NCI-H2029 (cell line): ENCODE measurements at places on chromosomes 16 and 17.

DNA sequence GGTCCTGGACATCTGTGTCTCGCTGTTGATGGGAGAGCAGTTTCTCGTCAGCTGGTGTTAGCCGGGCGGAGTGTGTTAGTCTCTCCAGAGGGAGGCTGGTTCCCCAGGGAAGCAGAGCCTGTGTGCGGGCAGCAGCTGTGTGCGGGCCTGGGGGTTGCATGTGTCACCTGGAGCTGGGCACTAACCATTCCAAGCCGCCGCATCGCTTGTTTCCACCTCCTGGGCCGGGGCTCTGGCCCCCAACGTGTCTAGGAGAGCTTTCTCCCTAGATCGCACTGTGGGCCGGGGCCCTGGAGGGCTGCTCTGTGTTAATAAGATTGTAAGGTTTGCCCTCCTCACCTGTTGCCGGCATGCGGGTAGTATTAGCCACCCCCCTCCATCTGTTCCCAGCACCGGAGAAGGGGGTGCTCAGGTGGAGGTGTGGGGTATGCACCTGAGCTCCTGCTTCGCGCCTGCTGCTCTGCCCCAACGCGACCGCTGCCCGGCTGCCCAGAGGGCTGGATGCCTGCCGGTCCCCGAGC, 17.9 kb downstream of the GAA start:
- DNase-seq, result no peak

DNA sequence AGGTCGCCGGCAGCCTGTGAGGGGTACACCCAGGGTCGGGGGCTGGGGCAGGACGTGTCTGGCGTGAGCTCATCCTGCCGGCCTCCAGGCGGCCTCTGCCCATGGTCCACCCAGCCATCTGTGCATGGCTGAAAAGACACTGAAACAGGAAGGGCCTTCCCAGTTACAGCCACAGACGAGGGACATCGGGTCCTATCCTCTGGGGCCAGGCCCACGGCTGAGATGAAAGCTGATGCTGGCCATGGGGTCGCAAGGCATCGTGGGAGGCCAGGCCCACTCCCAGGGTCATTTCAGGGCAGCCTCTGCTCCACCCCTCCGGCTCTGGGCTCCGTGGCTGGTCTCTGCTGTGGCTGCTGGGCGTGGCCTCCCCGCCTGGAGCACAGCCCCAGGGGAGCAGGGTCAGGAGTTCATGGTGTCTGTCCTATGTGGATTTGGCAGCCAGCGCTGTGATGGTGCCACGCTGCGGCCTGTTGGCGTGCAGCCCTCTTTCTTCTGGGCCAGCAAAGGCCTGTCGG, 16.6 kb upstream of the ATP6V0C start:
- no peak for DNase-seq

DNA sequence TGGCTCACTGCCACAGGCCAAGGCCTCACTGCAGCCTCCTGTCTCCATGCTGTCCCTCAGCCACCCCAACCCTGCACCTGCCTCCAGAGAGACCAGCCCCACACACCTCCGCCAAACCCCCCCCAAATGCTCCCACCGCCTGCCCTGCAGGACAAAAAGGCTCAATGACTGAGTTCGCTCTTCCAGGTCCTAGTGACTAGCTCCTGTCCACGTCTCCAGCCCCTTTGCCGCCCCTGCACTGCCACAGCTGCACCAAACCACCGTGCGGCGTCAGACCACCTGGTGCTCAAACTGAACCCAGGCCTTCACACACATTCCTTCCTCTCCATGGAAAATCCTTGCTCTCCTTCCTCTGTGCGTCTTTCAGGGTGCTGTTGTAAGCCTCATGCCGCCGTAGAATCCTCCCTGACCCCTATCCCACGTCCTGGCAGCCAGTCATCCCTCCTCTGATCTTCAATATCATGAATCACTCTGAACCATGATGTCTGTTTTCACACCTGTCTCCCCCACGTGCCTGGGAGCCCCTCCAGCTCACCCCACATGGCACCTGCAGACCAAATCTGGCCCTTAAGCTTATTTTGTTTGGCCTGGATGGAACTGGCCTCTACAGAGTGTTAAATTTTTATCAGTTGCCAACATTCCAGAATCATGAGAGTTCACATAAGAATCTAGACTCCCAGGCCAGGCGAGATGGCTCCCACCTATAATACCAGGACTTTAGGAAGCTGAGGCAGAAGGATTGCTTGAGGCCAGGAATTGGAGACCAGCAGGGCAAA, 4.3 kb upstream of the GSG1L start:
- DNase-seq, result no peak

GRCh38 chr17:43740541-43740940, 18.1 kb downstream of the SOST start:
- no peak for DNase-seq

GRCh38 chr16:83685615-83686165, 122.1 kb upstream of the HSBP1 start:
- DNase-seq, result no peak

DNA sequence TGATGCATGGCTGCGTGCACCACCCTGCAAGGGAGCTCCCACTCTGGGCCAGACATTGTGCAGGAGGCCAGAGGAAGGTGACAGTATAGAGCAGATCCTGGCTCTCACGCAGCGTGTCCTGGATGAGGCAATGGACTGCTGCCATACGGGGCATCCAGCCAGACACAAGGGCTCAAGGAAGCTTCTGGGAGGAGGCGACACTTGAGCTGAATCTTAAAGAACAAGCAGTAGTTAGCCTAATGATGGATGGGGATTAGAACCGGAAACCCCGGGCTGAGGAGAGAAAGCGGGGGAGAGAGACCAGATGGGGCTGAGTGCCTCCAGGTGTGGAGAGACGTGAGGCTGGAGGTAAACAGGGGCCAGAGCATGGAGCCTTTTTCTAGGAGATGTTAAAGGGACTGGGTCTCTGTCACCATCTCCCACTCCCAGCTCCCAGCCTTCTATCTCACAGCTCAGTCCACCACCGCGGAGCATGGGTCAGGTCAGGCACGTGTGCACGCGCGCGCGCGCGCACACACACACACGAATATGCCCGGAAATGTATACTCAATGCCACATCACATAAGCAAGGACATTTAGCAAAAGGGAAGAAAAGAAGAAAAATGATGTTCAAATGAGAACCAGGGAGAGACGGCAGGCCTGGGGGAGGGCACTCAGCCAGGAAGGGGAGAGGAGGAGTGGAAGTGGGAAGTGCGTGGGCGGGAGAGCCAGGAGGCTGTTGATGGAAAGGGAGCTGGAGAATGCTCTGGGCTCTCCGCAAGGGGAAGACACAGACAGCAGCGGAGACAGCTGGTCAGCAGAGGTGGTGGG, 46.3 kb downstream of the CCDC42 start:
- DNase-seq, result no peak

DNA sequence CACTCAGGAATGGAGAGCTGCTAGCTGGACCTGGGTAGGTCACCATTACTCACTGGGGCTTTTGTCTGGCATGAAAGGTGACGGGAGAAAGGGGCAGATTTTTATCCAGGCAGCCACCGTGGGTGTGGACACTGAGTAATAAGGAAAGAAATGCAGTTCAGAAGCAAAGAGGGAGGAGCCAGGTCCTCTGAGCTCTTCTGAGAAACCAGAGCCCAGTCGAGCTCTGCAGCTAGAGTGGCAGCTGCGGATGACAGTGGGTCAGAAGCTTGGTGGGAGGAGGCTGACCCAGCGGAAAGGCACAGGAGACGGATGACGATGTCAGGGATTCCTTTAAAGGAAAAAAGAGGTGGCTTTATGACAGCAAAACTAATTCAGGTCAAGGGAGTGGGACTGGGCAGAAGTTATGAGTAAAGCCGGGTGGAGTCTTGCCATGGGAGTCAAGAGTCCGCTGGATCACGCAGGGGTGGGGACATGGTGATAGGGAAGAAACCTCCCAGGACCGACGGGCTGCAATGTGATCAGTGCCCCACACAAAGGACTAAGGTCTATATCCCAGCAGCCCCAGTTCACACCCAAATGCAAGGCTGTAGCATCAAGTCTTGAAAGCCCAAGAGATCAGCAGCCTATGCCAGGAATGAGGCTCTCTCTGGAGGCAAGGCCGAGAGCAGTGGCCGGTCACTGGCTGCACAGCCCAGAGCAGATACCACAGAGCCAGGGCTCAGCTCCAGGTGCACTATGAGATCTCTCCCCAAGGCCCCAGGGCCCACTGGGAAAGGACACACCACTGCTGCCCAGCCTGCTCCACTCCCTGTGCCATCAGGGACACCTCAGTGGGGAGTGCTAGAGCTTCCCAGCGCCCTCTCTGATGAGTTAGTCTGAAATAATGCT, 6.3 kb upstream of the MNT start:
- no peak for DNase-seq
